ENCODE measurements at places on chromosomes 3 and 15.

- no peak for DNase-seq
Measured at GRCh38 chr3:39282057-39282456, 2.2 kb upstream of the CX3CR1 start.

DNA sequence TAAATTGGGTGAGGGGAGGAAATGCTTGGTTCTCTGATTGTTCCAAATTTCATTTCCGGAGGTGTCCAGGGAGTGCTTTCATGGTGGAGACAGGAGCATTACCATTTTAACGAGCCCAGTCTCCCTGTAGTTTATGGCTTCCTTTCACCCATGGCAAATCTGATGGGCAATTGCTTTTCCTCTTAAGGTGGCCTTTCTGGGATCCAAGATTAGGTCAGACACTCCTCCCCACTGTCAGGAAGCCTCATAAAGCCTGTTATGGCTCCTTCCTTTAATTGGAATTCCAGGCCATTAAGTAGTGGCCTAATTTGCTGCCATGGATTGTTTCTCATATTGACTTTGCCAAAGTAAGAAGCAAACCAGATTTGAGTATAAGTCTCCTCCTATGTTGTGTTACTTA, 157.8 kb downstream of the PDCD6IP start:
- DNase-seq: no peak

DNA sequence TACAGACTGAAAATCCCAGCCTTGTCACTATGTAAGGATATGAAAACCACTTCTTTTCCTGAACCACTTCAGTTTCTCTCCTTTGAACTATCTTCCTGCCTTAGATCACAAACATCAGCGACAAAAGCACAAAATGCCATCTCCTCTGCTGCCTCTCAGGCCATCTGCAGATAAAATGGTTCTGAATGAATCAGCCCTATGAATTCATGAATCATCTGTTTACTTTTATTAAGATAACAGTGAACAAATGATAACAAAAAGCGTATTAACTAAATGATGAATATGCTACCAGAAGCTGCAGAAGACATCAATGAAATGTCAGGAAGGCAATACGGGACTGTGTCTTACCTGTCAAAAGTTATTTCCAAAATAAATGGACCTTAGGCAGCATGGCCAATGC, 928.1 kb downstream of the ROBO1 start:
- DNase-seq: no peak

DNA sequence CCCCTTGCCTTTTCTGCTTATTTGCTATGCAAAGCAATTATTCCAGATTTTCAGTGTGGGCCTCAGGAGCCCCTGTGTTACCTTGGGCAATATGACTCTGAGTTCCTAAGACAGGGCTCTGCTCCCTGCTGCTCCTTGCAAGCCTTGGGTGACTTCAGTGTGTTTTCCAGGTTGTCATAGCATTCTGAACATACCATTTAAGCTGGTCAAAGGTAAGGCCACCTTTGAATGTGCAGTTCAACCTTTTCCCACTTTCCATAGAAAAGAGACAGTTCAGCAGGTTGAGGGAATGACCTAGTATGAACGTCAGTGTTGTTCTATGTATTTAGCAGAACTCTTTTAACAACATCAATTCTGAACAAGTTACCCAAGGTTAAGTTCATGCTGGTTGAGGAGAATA, 302.2 kb downstream of the PTPRG start:
- DNase-seq: no peak

DNA sequence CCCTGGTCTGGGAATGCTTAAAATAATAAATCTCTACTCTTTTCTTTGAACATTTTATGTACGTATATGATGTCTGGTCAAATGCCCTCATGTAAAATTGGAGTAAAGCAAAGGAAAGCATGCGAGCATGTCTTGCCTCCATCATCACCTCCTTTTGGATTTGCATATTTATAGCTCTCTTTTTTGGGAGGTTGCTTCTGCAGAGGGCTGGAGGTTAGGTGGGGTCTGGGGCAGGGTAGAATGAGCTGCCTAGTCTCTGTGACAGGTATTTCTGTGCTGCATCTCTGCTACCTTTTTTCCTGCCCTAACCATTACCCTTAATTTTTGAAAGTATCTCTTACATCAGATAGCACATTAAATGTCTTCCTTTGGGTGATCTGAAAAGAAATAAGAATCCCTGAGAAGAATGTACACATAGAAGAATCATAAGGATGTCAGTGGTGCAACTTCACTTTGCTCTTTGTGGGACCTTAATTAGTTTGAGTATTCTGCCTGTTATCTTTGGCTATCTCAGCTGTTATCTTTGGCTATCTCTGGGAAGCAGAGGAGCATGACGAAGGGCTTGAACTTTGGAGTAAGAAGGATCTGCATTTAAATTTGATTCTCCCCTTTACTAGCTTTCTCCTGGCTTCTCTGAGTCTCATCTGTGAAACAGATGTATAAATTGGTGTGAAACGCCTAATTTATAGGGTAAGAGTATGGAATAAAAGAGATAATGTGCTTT, 40.2 kb downstream of the PPM1L start:
- no peak for DNase-seq

DNA sequence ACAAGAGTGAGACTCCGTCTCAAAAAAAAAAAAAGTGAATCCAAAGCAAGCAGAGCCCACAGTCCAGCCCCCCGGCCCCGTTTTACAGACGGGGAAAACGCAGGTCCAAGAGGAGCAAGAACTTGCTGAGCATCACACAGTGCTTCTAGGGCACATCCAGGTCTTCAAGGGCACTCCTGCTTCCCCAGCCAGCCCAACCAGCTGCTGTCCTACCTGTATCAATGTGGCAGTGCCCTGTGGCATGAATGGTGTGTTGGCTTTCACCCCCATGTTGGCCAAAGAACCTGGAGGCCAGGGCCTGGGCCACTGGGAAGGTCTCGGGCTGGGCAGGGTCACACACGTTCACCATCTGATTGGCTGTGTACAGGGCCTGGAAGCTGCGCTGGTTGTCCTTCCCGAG, 4.6 kb downstream of the MAN2C1 start:
- DNase-seq: no peak

DNA sequence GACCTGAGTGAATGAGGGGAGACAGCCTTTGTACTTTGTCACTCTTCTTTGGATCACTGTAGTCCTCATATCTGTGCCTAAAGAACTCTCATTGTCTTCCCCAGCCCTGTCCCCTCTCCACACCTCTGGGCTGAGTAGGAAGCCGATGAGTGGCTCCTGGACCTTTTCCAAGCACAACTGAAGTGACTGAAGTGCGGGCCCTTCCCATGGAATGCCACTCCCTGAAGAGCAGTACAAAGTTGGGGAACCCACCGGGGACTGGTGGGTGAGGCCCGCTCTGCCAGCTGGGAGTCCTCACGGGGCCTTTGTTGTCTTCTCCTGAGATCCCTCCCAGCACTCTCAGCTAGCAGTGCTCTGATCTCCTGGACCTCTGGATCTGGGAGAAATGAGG, 90.1 kb downstream of the AAGAB start:
- DNase-seq: no peak

DNA sequence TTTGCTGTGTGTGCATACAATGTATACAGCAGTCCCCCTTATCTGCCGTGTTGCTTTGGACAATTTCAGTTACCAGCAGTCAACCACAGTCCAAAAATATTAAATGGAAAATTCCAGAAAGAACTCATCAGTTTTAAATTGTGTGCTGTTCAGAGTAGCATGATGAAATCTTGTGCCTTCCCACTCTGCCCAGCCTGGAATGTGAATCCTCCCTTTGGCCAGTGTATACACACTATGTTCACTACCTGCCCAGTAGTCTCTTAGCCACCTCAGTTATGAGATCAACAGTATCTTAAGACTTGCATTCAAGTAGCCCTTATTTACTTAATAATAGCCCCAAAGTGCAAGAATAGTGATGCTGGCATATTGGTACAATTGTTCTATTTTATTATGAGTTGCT, 133.6 kb upstream of the ABHD17C start:
- DNase-seq: no peak

DNA sequence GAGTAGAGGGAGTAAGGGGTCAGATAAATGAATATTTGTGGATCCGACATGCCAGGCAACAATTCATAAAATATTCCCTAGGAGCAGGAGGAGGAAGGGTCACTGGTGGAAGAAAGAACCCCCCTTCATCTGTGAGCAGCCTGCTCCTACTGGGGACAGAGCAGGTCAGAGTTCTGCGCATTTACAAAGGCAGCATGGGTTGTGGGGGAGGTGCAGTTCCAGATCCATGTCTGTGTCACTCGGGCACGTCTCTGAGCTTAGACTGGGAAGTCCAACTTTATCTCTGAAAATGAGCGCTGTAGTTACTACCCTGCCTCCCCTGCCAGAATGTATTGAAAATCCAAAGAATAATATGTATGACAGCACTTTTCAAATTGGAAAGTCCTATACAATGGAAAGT, 115.2 kb downstream of the GABRG3 start:
- DNase-seq: no peak

GRCh38 chr3:71805691-71806090, 20.7 kb upstream of the PROK2 start:
- no peak for DNase-seq

GRCh38 chr15:47673232-47673761, 44.0 kb upstream of the SEMA6D start:
- DNase-seq: no peak

- peak; percentile 90 for DNase-seq
Measured at GRCh38 chr3:122514123-122515019, at the start of gene KPNA1. Gene KPNA1 (minus strand): TSS chr3:122514939. CDS start chr3:122496565, 18,374 bp downstream.

DNA sequence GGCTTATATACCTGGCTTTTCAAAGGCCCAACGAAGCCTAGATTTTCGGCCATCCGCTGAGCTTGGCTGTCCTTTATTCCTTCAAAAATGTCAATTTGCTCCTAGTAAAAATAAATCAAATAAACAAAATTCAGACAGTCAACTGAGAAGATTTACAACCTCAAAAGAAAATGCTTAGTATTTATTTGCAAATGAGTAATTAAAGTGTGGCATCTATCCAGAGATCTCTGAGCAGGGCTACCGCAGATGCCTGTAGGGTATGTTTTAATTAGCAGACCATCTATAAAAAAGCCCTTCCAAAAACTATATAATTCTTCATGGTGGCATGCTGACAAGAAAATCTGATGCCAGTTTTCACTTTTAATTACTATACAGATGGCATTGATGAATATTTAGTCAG, 136.2 kb downstream of the SUCLG2 start:
- DNase-seq: no peak

DNA sequence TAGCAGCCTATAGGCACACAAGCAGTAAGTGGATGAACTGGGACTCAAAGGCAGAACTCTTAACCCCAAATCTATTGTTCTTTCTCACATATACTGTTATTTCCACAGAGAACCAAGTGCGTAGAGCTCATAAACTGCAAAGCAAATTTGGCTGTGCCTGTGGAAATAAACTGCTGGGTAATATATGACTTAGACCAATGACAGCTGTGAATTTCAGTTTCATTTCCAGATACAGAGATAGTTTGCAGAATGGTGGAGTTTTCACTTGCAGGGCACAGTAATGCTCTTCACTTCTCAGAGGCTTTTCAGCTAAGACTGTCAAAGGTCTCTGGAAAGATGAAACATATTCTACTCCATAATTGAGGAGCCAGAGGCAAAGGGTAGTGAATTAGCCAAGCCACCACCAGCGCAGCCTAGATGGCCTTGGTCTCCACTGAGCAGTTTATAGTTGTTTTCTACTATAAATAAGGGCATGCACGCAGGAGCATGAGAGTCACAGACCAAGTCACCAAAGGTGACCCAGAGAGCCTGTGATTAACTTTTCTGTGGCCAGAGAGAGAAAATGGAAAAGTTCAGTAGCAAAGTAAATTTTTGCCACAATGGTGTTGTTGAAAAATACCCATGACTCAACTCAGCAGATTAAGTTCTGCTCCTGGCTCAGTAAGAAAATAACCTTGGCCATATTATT, 180.7 kb upstream of the GRM7 start:
- no peak for DNase-seq

DNA sequence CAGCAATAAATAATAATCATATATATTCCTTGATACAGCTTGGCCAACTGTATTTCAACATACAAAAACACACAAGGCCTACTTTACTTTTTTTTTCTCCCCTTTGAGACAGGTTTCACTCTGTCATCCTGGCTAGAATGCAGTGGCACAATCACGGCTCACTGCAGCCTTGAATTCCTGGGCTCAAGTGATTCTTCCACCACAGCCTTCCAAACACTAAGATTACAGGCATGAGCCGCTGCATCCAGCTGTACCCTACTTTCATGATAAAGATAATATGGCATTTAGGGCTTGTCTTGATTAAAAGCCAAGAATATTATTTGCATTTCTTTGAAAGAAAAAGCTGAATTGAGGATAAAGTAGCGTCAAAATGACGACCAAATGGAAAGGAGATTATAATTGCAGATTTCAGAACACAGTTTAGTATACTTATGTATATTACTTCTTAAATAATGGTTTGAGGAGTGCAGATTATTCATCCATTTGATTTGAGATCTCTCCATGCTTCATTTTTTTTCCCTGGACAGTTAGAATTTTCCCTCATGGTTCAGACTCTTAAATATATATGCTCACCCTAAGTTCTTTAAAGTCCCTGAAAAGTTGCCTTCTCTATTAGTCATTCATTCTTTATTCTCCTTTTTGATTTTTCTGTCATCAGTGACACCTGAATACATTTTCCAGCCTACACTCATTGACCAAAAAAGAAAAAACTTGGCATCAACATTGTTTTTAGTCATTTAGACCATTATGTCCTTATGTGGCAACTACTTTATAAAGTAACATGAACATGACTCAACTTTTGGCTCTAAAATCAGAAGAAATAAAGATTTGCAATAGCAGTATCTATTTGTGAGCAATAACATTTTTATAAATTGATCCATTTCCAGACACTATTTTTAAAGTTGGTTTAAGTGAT, 48.5 kb upstream of the MLF1 start:
- DNase-seq: no peak

- DNase-seq: no peak
Measured at GRCh38 chr3:138775254-138775595, 59.5 kb downstream of the PIK3CB start.

DNA sequence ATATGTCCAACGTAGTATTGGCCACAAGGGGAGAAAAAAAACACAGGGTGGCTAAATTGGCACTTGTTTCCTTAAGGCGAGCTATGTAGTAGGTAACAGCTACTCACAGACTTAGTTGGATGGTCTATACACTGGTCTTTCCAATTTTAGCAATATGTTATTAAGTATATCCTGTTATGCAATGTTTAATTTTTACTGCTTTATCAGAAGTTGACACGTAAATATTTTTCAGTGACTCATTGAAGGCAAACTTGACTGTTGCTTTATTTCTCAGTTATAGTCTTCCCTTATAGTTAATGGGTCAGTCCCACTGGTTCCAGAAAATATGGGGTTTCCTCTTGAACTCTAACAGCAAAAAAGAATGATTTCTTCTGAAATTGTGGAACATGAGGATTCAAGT, 46.5 kb downstream of the ADPGK start:
- DNase-seq: no peak

All from RKO (cell line).